ENCODE measurements at places on chromosomes 3 and 15.

- DNase-seq, result no peak
Measured at GRCh38 chr15:63453186-63453905, 51.0 kb upstream of the USP3 start.

- DNase-seq, result peak; percentile 34
Measured at GRCh38 chr3:45640091-45640507, 45.5 kb downstream of the LIMD1 start.

GRCh38 chr3:12188328-12188648, 29.6 kb upstream of the TIMP4 start:
- no peak for DNase-seq

DNA sequence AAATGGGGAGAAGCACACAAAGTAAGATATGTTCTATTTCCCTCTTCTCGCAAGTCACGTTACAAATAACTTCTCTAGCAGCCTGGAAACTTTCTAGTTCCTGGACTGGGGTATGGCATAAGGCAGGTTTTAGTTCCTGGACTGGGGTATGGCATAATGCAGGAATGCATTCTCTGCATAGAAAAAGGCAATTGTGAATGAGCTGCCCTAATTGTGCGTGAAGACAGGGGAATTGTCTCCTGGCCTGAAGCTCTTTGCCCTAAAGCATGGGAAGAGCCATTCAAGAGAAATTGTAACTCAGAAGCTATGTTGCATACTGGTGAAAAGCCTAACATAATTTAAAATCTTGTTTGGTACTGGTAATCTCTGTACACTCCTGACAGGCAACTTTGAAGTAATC, 54.3 kb upstream of the CBLB start:
- no peak for DNase-seq

DNA sequence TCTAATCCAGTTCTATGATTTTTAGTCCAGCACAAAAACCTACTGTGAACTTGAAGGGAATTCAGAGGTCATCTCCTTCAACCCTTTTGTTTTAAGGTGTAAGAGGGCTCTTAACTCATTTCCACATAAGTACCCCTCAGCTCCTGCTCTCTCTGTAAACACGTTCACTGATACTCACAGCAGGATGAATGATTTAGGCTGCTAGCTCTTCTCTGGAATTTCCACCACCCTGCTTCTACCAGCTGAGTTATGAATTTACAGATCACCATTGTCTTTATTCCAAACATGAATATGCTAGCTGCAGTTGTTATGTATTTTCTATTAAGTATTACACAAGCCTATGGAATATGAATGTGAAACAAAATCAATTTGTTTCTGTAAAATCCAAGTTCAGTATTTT, 101.3 kb upstream of the NANOGP8 start:
- DNase-seq, result no peak

- DNase-seq, result no peak
Measured at GRCh38 chr3:172262991-172263608, 185.2 kb downstream of the GHSR start.

DNA sequence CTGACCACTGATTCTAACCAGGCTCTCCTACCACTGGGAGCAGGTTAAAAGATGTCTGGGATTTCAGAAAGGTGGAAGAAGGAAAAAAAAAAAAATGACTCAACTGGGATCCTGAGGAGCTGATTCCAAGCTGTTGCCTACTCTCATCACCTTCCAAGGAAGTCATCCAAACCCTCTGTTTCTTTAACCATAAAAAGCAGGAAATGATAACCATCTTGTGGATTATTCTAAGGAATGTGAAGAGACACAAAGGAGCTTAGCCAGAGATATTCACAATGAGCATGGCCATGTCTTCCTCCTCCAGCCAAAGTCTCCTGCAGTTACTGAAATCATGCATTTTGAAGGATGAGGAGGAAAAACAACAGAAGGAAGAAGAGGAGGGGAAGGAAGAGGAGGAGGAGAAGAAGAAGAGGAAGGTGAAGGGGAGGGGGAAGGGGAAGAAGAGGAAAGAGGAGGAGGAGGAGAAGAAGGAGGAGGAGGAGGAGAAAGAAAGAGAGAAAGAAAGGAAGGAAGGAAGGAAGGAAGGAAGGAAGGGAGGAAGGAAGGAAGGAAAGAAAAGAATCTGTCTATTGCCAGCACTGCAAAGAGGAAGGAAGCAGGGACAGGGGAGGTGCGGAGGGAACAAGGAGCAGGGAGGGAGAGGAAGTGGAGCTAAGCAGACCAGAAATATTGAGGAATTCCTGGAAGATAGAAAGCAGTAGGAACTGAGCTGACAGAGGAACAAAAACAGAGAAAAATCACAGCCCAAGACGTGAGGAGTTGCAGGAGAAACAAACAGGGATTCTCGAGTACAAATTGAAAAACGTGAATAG, 229.2 kb downstream of the UACA start:
- DNase-seq, result no peak

Data from bone marrow (tissue), 2 donors.